Naive thymus-derived CD4-positive, alpha-beta T cell (primary cell): ENCODE measurements at places on chromosomes 12 and 14.
A peak's percentile ranks its signal among the peaks of the same experiment; 100 is the strongest.

DNA sequence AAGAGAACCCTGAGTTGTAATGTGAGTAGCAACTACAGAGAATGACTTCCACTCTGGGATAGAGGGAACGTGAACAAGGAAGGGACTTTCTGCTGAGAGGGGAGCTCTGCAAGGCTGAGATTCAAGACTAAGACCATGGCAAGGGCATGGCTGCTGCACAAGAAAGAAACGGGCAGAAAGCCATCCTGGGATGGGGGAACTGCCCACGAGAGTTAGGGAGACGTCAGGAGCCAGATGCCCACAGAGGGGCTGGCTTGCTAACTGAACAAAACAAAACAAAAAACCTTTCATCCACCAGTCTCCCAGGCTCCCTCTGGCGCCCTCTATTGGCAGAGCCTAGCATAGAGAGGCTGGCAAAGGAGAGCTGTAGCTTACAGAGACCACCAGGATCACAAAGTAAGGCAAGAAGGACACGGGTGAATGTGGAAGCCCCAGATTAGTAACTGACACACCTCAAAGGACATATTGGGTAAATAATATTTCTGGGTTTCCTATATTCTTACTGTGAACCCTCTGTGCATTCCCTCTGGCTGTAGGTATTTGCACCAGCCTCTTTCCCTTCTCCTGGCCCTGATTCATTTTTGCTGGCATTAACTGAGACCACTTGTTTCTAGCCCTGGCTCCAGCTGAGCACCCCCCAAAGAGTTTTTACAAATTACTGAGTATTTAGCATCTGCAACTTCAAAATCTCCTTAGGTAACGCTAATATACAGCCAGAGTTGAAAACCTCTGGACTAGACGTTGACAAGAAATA lies 338.3 kb downstream of the EMP1 start:
- H3K4me3 ChIP-seq = no peak overlapping the region
- DNase-seq = no peak
- no peak overlapping the region for H3K27ac ChIP-seq

GRCh38 chr12:104718304-104718929 lies 239.7 kb downstream of the SLC41A2 start:
- no peak for DNase-seq
- peaks cover 30% of the 10 kb centered on the region for H3K4me1 ChIP-seq
- H3K4me3 ChIP-seq = no peak overlapping the region
- H3K27ac ChIP-seq = no peak overlapping the region

- H3K4me1 ChIP-seq = no peaks in the 10 kb centered on the region
- DNase-seq = no peak
- H3K27me3 ChIP-seq = no peaks in the 10 kb centered on the region
- H3K27ac ChIP-seq = no peak overlapping the region
- no peak overlapping the region for H3K4me3 ChIP-seq
- H3K36me3 ChIP-seq = no peaks in the 10 kb centered on the region
Observed at GRCh38 chr12:101108130-101108529, 101.9 kb downstream of the SLC5A8 start.

DNA sequence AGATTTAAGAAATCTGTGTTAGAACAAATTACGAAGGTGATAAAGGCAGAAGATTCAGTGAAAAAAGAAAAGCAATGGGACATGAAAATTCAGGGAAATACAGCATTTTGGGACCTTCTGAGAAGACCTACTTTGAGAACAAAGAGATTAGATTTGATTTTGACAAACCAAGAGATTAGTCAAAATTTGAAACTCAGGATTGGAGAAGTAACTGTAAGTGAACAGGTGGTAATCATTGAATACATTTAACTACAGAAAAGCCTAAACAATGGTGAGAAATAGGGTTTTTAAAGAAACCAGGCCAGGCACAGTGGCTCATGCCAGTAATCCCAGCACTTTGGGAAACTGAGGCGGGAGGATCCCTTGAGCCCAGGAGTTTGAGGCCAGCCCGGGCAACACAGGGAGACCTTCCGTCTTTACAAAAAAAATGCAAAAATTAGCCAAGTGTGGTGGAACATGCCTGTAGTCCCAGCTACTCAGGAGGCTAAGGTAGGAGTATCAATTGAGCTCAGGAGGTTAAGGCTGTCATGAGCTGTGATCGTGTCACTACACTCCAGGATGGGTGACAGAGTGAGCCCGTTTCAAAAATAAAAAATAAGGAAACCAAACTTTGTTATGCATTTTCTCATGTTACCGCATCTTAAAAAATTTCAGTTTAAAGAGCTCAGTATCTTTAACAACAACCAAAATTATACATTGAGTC lies 8.9 kb upstream of the SAV1 start:
- no peak overlapping the region for H3K27ac ChIP-seq
- no peaks in the 10 kb centered on the region for H3K4me1 ChIP-seq
- H3K4me3 ChIP-seq = no peak overlapping the region
- no peaks in the 10 kb centered on the region for H3K27me3 ChIP-seq
- no peaks in the 10 kb centered on the region for H3K36me3 ChIP-seq

DNA sequence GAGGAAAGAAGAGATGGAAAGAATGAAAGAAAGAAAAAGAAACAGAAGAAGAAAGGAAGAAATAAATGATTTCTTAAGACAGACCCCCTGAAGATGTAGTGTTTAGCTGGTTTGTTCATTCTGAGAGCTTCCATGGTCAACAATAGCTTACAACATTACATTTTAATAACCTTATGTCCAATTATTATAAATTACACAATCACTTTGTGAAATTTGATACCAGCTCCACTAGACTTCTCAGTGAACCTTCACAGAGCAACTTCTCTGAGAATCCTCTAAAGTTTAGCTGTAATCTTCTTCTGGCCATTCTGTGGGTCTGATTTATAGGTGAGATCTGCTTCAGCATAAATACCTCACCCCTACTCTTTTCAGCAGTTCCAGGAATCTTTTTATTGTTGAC lies 27.9 kb downstream of the SIX1 start:
- H3K36me3 ChIP-seq = no peaks in the 10 kb centered on the region
- no peaks in the 10 kb centered on the region for H3K27me3 ChIP-seq
- no peak for DNase-seq
- no peaks in the 10 kb centered on the region for H3K4me1 ChIP-seq
- no peak overlapping the region for H3K4me3 ChIP-seq

DNA sequence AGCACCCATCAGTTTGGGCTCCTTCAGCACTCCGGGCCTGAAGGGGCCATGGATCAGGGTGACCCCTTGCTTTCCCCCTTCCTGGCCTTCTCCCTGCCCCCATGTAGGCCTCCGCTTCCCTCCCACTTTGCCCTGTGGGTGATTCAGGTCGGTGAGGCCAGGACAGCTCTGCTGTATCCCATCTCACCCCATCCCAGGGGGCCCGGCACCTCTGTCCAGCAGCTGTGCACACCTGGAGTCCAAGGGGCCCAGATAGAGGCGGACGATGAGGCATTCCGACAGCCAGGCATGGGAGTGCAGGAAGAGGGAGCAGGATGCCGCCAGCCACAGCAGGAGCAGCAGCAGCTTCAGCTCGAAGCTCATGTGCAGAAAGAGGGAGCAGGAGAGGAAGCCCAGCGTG lies 11.4 kb downstream of the LTB4R start:
- H3K27me3 ChIP-seq = no peaks in the 10 kb centered on the region
- H3K27ac ChIP-seq = no peak overlapping the region
- H3K4me1 ChIP-seq = peaks cover 6% of the 10 kb centered on the region
- DNase-seq = no peak

DNA sequence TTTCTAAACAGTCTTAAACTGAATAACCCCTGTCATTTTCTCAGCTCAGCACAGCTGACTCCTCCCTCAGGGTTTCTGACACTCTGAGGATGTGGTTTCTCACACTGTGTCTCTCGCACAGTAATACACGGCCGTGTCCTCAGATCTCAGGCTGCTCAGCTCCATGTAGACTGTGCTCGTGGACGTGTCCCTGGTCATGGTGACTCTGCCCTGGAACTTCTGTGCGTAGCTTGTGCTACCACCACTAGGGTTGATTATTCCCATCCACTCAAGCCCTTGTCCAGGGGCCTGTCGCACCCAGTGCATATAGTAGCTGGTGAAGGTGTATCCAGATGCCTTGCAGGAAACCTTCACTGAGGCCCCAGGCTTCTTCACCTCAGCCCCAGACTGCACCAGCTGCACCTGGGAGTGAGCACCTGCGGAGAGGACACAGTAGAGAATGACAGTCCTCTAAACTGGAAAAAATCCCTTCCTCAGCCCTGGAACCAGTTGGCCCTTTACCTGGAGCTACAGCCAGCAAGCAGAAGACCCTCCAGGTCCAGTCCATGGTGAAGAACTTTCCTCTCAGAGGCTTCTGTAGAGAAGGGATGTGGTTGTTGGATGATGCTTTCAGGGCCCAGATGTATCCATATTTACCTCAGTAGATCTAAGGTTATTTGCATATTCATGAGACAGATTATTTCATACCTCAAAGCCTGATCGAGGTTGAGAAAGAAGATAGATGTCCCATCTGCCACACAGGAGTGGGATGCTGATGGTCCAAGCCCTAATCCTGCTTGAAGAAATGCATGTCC lies 984.8 kb downstream of the TMEM121 start:
- peaks cover 71% of the 10 kb centered on the region for H3K4me1 ChIP-seq
- H3K36me3 ChIP-seq = no peaks in the 10 kb centered on the region
- peak overlapping the region; percentile 70 for H3K27ac ChIP-seq
- peak; percentile 81 for DNase-seq
- peak overlapping the region; percentile 12 for H3K4me3 ChIP-seq

DNA sequence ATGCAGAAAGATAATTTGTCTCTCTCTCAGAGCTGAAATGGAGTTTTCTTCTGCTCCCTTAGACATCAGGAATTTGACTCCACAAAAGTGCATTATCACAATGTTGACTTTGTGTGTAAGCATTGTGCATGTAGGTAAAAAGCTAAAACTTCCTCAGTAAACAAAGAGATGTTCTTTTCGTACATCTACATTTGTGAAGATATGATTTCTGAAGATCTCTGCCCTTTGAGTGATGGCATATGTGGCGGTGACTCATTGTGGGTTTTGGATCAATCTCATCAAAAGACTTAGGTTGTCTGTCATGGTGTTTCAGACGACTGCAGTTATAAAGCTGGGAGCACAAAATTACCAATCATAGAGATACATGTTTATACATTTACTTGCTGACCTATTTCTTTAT lies 411.4 kb upstream of the LMO3 start:
- no peak overlapping the region for H3K4me3 ChIP-seq
- DNase-seq = no peak
- H3K4me1 ChIP-seq = no peaks in the 10 kb centered on the region
- H3K27ac ChIP-seq = no peak overlapping the region
- H3K27me3 ChIP-seq = no peaks in the 10 kb centered on the region

GRCh38 chr14:71586131-71586897 lies 345.9 kb upstream of the RGS6 start:
- no peaks in the 10 kb centered on the region for H3K4me1 ChIP-seq
- H3K36me3 ChIP-seq = no peaks in the 10 kb centered on the region
- no peak overlapping the region for H3K4me3 ChIP-seq
- no peaks in the 10 kb centered on the region for H3K27me3 ChIP-seq
- H3K27ac ChIP-seq = no peak overlapping the region

GRCh38 chr14:26896447-26896846 lies 298.6 kb upstream of the NOVA1 start:
- no peak for DNase-seq
- no peaks in the 10 kb centered on the region for H3K36me3 ChIP-seq

- H3K27ac ChIP-seq = no peak overlapping the region
- no peaks in the 10 kb centered on the region for H3K27me3 ChIP-seq
- H3K4me1 ChIP-seq = no peaks in the 10 kb centered on the region
- H3K4me3 ChIP-seq = no peak overlapping the region
- DNase-seq = no peak
- H3K36me3 ChIP-seq = no peaks in the 10 kb centered on the region
Observed at GRCh38 chr12:7731486-7731885, 15.7 kb downstream of the CLEC4C start.

DNA sequence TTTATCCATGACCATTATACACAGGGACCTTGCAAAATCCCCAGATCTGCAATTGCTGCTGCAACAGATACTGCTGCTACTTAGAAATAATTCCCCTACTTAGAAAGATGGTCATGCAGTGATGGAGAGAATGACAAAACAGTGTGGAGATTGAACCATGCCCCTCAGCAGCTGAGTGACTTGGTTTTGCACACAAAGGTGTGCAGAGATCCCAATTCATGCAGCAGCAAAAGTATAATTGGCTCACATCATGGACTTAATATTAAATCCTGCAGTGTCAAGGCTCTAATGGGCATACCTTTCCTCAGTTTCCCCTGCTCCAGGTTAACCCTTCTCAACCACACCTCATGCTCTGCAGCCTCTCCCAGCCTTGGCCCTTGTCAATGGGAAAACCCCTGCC lies 3.0 kb upstream of the KRT78 start:
- H3K27ac ChIP-seq = no peak overlapping the region
- H3K36me3 ChIP-seq = no peaks in the 10 kb centered on the region
- no peak for DNase-seq
- no peak overlapping the region for H3K4me3 ChIP-seq

- no peaks in the 10 kb centered on the region for H3K27me3 ChIP-seq
- no peak for DNase-seq
- no peaks in the 10 kb centered on the region for H3K36me3 ChIP-seq
Observed at GRCh38 chr12:5807514-5808219, 137.4 kb downstream of the ANO2 start.

DNA sequence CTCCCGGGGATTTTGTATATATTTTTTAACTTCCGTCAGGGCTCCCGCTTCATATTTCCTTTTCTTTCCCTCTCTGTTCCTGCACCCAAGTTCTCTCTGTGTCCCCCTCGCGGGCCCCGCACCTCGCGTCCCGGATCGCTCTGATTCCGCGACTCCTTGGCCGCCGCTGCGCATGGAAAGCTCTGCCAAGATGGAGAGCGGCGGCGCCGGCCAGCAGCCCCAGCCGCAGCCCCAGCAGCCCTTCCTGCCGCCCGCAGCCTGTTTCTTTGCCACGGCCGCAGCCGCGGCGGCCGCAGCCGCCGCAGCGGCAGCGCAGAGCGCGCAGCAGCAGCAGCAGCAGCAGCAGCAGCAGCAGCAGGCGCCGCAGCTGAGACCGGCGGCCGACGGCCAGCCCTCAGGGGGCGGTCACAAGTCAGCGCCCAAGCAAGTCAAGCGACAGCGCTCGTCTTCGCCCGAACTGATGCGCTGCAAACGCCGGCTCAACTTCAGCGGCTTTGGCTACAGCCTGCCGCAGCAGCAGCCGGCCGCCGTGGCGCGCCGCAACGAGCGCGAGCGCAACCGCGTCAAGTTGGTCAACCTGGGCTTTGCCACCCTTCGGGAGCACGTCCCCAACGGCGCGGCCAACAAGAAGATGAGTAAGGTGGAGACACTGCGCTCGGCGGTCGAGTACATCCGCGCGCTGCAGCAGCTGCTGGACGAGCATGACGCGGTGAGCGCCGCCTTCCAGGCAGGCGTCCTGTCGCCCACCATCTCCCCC lies 777 bp downstream of the ASCL1 start:
- no peaks in the 10 kb centered on the region for H3K4me1 ChIP-seq
- no peak overlapping the region for H3K27ac ChIP-seq
- H3K36me3 ChIP-seq = no peaks in the 10 kb centered on the region

GRCh38 chr12:122062832-122063693 lies 15.5 kb upstream of the MLXIP start:
- peaks cover 4% of the 10 kb centered on the region for H3K36me3 ChIP-seq
- peaks cover 6% of the 10 kb centered on the region for H3K4me1 ChIP-seq
- H3K27me3 ChIP-seq = no peaks in the 10 kb centered on the region
- H3K27ac ChIP-seq = no peak overlapping the region
- no peak overlapping the region for H3K4me3 ChIP-seq

- no peak for DNase-seq
- no peaks in the 10 kb centered on the region for H3K27me3 ChIP-seq
- H3K36me3 ChIP-seq = no peaks in the 10 kb centered on the region
- H3K27ac ChIP-seq = no peak overlapping the region
- no peak overlapping the region for H3K4me3 ChIP-seq
Observed at GRCh38 chr12:49874142-49874897, 29.4 kb downstream of the FAIM2 start.

- H3K4me1 ChIP-seq = no peaks in the 10 kb centered on the region
- H3K27me3 ChIP-seq = peaks cover 3% of the 10 kb centered on the region
- no peak overlapping the region for H3K27ac ChIP-seq
- H3K4me3 ChIP-seq = no peak overlapping the region
- DNase-seq = no peak
- H3K36me3 ChIP-seq = no peaks in the 10 kb centered on the region
Observed at GRCh38 chr12:93351726-93352125, 26.0 kb upstream of the NUDT4 start.
